ENCODE measurements at places on chromosomes 3 and 15.

GRCh38 chr3:185726254-185726967 lies 98.4 kb downstream of the IGF2BP2 start:
- no peak for DNase-seq

DNA sequence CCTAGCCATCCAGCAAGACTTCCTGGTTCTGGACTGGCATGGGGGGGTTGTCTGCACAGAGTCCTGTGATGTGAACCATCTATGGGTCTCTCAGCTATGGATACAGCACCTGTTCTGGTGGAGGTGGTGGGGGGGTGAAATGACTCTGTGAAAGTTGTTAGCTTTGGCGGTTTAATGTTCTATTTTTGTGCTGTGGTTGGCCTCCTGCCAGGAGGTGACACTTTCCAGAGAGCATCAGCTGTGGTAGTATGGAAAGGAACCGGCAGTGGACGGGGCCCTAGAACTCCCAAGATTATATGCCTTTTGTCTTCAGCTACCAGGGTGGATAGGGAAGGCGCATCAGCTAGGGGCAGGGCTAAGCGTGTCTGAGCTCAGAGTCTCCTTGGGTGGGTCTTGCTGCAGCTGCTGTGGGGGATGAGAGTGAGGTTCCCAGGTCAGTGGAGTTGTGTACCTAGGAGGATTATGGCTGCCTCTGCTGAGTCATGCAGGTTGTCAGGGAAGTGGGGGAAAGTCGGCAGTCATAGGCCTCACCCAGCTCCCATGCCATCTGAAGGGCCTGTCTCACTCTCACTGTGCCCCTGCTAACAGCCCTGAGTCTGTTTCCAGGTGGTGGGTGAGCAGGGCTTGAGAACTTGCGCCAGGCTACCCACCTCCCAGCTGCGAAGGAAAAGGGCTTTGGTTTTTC lies 7.1 kb upstream of the LARS2 start:
- DNase-seq, result peak; percentile 31

GRCh38 chr3:168839653-168840052 lies 743.9 kb upstream of the GOLIM4 start:
- DNase-seq, result no peak

DNA sequence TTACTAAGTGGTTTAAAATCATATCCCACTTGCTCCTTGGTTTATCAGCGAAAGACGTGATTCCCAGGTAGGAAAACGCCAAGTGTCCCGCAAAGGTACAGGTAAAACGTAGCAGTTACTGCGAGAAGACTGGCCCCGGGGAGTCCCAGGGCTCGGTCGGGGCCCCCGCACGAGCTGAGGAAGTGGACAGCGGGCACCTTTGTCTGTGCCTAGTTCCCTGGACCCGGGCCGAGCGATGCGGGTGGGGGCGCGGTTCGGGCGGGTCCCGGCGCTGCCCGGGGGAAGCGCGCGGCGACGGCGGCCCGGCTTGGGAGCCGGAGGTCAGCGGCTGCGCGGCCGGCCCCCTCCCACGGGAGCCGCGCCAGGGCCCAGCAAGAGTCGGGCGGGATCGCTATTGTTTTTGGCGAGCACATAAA lies 864 bp upstream of the NEO1 start:
- DNase-seq, result no peak

DNA sequence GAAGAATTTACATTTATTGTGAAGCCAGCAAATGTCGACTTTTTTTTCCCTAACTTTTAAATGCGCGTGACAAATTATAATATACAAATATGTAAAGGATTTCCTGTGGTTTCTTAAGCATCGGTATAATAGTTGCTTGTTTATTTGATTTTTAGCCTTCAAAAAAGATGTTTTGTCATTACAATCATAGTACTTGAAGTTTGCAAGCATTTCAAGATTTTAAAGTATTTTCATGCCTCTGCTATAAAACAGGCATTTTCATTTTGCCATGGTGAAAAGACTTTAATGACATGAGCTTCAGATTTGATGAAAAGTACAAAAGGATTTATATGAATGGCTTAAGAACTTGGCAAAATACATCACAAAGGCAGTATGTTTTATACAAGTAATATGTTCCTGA lies 9.4 kb upstream of the P2RY12 start:
- DNase-seq, result peak; percentile 66

GRCh38 chr15:80615783-80616391 lies 79.2 kb upstream of the ABHD17C start:
- DNase-seq, result peak; percentile 63

DNA sequence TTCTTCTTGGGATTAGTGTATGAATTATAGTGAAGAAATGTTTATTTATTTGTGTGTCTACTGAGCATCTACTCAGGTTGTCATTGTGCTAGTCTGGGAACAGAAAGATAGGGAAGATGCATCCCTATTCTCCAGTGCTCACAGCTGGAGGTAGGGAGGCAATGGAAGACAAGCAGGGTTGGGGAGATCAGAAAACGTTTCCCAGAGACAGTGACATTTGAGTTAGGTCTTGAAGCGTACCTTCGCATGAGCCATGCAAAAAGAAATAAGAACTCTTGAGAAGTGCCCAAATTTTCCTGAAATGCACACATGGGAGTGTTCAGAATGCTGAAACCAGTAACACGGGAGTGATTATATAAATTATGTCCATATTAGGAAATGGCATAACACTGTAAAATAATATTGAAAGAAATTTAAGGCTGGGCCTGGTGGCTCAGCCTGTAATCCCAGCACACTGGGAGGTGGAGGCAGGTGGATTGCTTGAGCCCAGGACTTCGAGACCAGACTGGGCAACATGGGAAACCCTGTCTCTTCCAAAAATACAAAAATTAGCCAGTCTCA lies 5.3 kb upstream of the CEMIP start:
- DNase-seq, result peak; percentile 59

DNA sequence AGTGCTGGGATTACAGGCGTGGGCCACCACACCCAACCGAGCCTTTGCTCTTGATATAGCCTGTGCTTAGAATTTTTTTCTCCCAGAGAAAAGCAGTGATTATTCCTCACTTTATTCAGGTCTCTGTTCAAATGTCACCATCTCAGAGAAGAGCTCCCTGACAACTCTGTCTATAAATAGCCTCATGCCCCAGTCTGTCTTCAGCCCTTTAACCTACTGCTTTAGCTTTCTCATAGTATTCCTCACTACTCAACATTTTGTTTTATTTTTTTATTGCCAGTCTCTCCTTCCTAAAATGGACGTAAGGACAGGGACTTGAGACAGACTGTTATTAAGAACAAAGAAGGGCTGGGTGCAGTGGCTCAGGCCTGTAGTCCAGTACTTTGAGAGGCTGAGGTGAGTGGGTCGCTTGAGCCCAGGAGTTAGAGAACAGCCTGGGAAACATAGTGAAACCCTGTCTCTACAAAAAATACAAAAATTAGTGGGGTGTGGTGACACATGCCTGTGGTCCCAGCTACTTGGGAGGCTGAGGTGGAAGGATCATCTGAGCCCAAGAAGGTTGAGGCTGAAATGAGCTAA lies 78.7 kb upstream of the TTBK2 start:
- DNase-seq, result no peak

DNA sequence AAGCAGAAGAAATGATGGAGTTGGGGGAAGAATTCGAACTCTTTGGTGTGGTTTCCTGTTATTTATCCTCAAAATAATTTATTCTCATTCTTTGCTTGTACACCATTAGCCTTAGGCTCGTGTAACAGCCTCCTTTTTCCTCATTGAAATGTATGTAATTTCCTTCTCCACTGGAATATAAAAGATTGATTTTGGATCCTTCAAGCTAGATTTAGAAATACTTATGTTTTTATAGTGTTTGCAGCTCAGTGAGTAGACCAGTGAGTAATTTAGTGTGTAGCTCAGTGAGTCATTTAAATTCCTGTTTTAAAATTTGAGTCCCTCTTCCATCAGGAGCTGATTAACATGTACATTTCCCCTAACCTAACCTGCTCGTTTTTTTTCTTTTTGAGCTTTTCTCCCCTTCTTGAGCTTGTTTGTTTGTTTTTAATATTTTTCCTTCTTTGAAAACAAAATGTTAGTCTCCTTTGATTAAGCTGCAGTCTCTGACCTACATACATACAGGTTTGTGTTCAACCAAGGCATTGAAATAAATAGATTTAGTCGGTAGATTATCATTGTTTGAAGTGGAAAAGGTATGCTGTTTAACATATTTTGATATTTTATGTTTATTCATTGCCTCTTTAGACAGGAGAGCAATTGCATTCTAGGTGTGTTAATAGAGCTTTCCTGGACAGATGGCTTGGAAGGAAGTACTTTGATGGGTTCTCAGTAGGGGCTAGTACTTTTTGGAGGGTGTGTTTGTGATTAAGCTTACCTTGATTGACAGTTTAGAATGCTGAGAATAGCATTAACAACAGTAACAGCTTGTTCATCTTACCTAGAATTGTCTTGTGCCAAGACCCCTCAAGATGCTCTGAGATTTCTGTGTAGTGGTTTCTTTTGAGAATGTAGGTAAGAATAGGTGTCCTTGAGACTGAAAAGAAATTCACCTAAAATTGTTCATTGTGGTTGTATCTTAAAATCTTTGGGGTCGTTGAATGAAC lies 5.9 kb downstream of the USP3 start:
- DNase-seq, result peak; percentile 85

- DNase-seq, result peak; percentile 22
Observed at GRCh38 chr15:87118435-87118834, 1038.8 kb downstream of the AGBL1 start.

DNA sequence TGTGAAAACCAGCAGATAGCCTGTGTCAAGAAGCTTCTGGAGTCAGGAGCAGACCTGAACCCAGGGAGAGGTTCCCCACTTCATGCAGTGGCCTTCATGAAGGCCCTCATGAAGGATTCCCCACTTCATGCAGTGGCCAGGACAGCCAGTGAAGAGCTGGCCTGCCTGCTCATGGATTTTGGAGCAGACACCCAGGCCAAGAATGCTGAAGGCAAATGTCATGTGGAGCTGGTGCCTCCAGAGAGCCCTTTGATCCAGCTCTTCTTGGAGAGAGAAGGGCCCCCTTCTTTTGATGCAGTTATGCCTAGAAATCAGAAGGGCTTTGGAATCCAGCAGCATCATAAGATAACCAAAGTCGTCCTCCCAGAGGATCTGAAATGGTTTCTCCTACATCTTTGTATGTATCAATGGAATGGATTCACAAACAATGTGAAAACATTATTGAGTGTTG lies 103.9 kb upstream of the CHD2 start:
- DNase-seq, result no peak

DNA sequence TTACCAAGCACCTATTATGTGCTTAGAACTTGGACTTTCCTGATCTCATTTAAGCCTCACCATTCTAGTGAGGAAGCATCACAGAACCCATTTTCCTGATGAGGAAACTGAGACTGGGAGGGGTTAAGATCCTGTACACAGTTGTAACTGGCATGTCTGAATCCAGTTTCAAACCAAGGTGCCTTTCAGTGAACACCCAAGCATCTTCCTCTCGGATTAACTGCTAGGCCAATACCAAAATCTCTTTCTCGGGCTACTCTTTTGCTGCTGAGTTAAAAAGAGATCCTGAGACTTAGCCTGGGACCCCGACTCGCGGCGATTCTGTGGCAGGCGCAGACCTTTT lies 578 bp upstream of the CEMIP start:
- DNase-seq, result no peak

GRCh38 chr3:23592961-23593931 lies 212.5 kb upstream of the UBE2E1 start:
- DNase-seq, result no peak

- peak; percentile 22 for DNase-seq
Observed at GRCh38 chr3:101567528-101568317, 6.1 kb downstream of the TRMT10C start.

DNA sequence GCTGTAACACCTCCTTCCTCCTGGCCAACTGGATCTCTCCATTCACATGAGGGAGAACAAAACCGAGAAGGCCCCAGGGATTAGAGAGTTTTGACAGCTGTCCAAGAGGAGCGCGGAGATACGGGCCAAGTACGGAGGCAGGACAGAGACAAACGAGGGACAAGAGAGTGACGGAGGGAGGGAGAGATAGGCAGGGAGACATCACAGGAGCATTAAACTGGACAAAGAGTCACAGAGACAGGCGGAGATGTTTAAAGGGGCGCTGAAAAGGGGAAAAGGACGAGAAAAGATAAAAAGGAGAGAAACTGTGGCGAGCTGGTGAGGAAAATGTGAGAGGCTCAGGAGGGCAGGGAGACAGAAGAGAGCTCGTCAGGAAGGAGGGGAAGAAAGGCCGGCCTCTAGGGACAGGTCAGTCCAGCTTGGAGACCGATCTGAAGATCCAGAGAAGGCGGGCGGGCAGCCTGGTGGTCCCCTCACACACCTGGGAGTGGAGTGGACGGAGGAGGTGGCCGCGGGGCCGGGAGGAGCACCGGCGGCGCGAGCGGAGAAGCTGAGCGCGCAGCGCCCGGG lies 40.5 kb upstream of the ROPN1 start:
- peak; percentile 63 for DNase-seq

DNA sequence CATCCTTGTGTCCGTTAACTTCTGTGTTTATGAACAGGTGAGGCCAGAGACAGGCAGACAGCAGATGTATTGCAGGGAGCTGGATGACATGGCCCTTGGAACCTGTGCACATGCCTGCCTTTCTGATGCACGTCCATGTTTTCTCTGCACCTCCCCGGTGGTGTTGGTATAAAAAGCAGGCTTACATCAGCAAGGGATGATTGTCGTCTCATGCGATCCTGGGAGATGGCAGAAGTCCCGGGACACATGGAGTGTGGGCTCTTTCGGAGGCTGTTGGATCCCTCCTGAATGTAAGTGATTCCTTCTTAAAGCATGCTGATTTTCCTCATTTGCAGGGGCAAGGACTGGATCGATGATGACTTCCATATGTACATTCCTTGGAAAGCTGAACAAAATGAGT lies 134.8 kb downstream of the SNRPN start:
- no peak for DNase-seq

- DNase-seq, result no peak
Observed at GRCh38 chr3:40771112-40771511, 246.4 kb downstream of the ZNF621 start.

DNA sequence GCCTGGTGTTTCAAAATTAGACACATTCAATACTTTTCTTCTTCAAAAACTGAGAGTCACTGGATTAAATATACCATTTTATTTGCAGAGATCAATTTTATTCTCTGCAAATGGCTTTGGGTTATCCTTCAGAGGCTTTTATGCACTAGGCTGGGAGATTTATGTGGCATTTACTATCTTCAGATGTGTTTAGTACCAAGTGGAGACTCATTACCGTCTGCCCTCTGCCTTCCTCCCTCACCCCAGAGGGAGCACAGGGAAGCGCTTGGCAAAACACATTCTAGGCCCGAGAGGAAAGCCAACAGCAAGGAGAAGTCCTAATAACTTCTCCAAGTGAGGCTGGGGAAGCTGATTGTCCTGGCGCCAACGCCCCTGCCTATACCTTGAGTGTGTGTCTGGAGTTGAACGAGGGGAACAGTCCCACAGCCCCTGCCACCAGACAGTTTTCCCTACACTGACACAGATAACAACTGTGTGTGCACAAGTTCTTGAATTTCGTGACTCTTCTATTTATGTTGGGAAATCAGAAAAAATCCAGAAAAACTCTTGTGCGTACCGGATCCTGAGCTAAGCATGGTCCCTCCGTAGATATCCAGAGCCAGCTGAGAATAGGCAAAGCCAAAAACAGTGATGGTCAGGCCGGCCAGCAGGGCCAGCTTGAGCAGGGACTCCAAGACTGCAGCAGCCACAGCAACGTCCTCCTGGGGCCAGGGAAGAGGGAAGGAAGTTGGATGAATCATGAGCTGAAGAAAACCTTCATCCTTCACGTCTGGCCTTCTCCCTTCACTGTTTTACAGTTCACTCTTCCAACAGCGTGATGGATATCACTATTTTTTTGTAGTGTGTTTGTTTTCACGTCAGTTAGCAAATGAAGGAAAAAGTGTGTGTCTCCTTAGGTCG lies 26.6 kb downstream of the RFT1 start:
- no peak for DNase-seq

All from fibroblast of skin of right biceps (primary cell).